ENCODE measurements at places on chromosomes 7 and 10. TPM values are rescaled to one million over a fixed set of nuclear protein-coding genes. Genes with fewer than 3 reads are reported as not detected.

GRCh38 chr10:93445097-93445960 is 36.8 kb downstream of the MYOF start:
- DNase-seq, result peak; percentile 97

DNA sequence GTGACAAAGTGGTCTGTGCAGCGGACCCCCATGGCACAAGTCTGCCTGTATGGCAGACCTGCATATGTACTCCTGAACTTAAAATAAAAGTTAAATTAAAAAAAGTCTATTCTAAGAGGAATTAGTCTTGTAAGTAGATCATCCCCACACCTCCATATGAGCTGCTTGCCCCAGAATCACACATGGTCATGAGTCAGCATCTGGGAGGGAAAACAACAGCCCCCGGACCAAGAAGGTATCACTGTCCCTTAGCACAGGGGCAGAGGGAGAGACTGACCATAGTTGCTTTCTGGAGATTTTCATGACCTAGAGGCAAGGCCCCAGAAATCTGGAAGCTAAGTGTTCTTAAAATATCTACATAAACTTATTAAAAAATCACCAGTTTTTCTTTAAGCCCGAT is 86.6 kb upstream of the PDK4 start:
- no peak for DNase-seq

GRCh38 chr10:119782981-119783664 is 57.3 kb downstream of the INPP5F start:
- no peak for DNase-seq

- DNase-seq, result no peak
Measured at GRCh38 chr7:151178236-151178635, 8.8 kb downstream of the ASB10 start.

GRCh38 chr10:18479502-18479901 is 171.9 kb downstream of the NSUN6 start:
- DNase-seq, result no peak

GRCh38 chr10:13100349-13101294 is 659 bp downstream of the OPTN start:
- DNase-seq, result no peak

DNA sequence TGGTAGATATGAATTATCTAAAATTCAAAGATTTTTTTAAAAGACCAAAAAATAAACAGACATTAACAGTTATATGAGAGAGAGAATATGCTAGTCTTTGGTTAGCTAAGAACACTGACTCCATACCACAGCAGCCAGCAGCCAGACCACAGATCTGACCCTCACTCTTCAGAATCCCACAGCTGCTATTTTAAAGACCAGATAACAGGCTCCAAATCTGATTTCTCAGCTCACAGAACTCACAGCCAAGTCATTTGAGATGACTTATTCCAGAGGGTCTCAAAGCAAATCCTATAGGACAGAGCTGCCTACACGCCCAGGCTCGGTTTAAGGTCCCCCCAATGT is 20.4 kb downstream of the NUDCD3 start:
- no peak for DNase-seq

GRCh38 chr10:43595739-43596298 is 10.4 kb upstream of the ZNF485 start:
- no peak for DNase-seq

DNA sequence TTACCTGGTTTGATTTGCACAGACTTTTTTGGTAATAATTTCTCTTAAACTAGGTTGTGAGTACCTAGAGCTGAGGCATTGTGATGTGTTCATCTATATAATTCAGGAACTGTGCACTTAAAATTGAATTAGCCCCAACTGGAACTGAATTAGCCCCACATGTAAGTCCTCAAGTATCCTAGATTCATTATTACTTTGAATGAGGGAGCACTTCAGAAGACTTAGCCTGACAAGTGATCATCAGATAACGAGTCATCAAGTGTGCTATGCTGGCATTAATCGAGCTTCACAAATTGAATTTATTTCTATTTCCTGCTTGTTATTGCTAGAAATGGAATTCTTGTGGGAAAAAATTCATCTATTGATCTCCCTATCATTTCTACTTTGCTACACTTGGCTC is 323.4 kb upstream of the SEMA3D start:
- DNase-seq, result no peak

GRCh38 chr10:75443362-75443761 is 11.9 kb downstream of the LRMDA start:
- DNase-seq, result no peak

- peak; percentile 55 for DNase-seq
Measured at GRCh38 chr7:98372993-98373392, 27.9 kb downstream of the BAIAP2L1 start.

GRCh38 chr7:154598396-154598795 is 404.5 kb downstream of the PAXIP1 start:
- DNase-seq, result no peak

DNA sequence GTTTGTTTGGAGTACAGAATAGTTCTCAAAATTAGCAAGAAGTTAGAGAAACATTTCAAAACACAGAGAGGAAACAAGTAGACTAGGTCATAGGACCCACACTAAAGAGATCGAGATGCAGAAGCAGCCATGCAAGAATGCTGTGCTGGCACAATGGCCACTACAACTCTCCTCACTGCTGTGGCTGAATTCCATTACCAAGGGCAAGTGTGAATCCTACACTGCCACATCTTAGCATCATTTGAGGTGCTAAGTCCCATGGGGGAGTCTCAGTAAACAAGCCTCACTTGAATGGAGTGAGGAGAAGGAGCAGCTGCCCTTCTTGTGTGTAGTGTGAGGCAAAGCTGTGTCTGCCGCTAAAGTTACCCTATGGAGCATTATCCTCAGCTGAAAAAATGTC is 56.7 kb downstream of the PCLO start:
- no peak for DNase-seq

- DNase-seq, result no peak
Measured at GRCh38 chr10:17074541-17074847, 55.1 kb downstream of the CUBN start.

DNA sequence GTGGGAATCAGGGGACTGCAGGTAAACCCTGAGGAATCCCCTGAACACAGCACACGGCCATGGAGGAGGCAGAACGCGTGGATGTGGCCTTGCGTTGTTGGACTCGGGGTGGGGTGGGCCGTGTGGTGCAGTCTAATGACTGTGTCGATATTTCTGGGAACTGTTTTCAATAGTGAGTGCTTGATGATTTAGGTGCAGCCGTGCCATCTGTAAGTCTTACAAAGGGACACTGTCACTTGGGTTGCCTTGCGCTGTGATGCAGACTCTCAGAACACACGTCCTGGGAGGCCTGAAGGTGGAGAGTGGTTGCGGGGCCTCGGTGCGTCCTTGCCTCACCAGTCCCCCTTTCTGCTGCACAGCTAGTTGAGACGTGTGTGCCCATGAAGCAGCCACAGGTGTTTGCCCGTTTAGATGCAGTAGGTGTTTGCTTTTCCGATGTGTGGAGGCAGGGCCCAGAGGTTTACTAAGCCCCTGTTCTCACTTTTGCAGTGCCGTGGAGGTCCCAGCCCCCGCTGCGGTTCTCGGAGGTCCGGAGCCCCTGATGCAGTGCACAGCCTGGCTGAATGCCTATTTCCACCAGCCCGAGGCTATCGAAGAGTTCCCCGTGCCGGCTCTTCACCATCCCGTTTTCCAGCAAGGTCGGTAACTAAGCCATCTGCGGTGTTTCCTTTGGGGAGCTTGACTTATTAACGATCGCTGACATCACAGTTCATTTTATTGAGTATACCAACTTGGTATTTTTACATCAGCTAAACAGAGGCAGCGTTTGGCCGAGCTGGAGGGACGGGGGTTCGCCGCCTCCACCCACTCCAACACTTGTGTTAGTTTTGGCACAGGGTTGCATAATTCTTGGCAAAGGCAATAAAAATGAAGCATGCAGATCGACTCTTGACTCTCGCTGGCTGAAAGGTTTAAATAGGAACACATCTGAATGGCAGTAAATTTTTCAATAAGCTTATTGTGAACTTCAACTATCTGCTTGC is 240.7 kb downstream of the MGMT start:
- no peak for DNase-seq

DNA sequence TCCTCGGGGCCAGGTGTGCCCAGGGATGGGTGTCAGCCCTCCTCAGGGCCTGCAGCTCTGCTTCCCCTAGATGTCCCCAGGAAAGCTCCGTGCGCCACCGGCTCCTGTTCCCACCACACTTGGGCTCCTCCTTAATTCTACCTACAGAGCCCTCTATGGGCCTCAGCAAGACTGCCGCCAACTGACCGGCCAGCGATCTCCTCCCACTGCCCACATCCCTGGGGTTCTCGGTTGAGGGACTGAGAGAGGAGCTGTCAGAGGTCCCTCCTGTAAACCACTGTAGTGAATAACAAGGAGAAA is 5.3 kb upstream of the LDB3 start:
- no peak for DNase-seq

DNA sequence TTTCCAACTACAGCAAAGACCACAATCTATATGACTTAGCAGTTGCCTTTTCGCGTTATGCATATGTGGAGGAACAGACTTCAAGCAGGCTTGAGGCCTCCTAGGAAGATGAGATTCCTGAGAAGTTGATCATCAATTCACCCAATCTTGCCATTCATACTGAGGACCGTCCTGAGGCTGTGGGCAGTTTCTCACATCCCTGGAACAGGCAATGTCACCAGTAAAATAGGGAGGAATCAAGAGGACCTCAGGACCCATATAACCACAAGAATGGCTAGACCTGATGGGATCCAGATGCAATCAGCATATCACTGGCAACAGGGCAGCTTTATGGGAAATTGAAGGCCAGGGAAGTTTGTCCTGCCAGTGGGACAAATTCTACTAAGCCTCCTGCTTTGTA is 17.3 kb downstream of the KDM7A start:
- DNase-seq, result no peak

DNA sequence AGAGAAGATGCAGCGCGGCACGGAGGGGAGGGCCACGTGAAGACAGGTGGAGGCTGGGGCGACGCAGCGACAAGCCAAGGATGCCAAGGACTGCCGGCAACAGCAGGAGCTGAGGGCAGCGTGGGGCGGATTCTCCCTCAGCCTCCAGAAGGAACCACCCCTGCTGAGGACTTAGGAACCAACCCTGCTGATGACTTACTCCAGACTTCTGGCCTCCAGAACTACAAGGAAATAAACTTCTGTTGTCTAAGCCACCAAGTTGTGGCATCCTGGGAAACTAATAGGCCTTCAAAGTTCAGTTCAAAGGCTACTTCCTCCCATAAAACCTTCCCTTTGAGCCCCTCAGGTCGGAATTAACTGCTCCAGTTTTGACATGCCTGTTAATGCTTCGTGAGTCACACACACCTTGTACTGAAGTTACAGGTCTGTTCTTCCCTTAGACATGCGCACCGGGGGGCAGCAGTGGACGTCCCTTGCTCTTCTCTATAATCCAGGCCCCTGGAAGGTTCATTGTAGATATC is 88.4 kb upstream of the RHEB start:
- no peak for DNase-seq

- no peak for DNase-seq
Measured at GRCh38 chr7:34043461-34044305, 138.3 kb downstream of the BMPER start.

DNA sequence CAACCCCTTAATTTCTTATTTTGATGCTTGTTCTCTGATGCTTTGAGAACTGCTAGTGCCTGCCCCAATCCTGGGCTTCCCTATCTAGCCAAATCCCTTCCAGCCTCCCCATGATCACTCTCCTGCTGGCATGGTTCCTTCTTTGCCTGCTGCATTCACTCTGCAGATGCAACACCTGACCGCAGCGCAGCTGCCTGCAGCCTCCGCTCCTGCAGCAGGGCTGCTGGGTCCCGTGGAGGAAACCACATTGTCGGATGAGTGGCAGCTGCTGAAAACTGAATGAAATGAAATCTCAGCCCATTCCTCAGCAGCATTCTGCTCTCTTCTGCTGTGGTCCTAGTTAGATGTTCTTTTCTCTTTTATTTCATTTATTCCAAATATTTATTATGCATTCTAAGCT is 320.3 kb downstream of the CCDC3 start:
- DNase-seq, result no peak

GRCh38 chr7:121832347-121832746 is 40.6 kb upstream of the PTPRZ1 start:
- no peak for DNase-seq

- no peak for DNase-seq
Measured at GRCh38 chr7:44408596-44408995, 81.9 kb downstream of the NUDCD3 start.

GRCh38 chr7:17921857-17922416 is 18.4 kb downstream of the SNX13 start:
- DNase-seq, result no peak

The BMPER gene
- 0.08 TPM for total RNA-seq

The LRRD1 gene
- total RNA-seq, result 0.12 TPM

The HECW1 gene
- total RNA-seq, result 33.8 TPM

The OPN1SW gene
- not detected for total RNA-seq

The PAPOLB gene
- 0.02 TPM for total RNA-seq

The LUC7L2 gene
- total RNA-seq, result 61.2 TPM

The NKX1-2 gene
- total RNA-seq, result 0.02 TPM

The PIP gene
- total RNA-seq, result not detected

The HEPACAM2 gene
- not detected for total RNA-seq

The RAMP3 gene
- not detected for total RNA-seq

The SLC39A12 gene
- not detected for total RNA-seq

The P4HA1 gene
- 109 TPM for total RNA-seq

The CRHR2 gene
- total RNA-seq, result not detected

The TFPI2 gene
- total RNA-seq, result 18.0 TPM

The ABCA13 gene
- total RNA-seq, result 0.29 TPM

The PCBD1 gene
- total RNA-seq, result 18.8 TPM

The HOXA4 gene
- total RNA-seq, result 0.88 TPM

All from H4 (cell line).